Colonic mucosa (tissue), 4 donors: ENCODE measurements at places on chromosomes 5 and 9.

- no peak for DNase-seq
Observed at GRCh38 chr5:142356349-142356715, 31.5 kb upstream of the SPRY4 start.

- DNase-seq, result no peak
Observed at GRCh38 chr5:8396246-8396645, 527.3 kb downstream of the MTRR start.

- no peak for DNase-seq
Observed at GRCh38 chr9:130174920-130175321, 2.7 kb downstream of the NCS1 start.

DNA sequence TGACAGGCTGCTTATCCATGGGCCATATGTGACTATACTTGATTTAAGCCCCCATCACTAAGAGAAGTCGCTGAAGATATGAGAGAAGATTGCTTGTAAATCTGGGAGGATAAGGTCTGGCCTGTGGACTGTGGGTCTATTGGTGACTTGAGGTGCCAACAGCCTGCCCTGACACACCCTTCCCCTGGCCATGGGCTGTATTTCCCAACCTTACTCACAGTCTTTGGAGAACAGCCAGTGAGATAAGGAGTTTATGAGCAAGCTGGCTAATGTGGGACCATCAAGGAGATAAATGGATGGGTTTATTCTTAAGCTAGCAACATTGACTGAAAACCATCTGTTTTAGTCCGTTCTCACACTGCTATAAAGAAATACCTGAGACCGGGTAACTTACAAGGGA is 231.3 kb downstream of the ZSWIM6 start:
- peak; percentile 47 for DNase-seq

GRCh38 chr5:67588389-67588788 is 391.8 kb upstream of the CD180 start:
- no peak for DNase-seq

- DNase-seq, result no peak
Observed at GRCh38 chr9:76595645-76596044, 136.7 kb downstream of the GCNT1 start.

- no peak for DNase-seq
Observed at GRCh38 chr5:123367739-123368138, 55.5 kb downstream of the CEP120 start.

- DNase-seq, result no peak
Observed at GRCh38 chr9:5651246-5651645, 22.3 kb downstream of the RIC1 start.

GRCh38 chr9:114375386-114376175 is 12.2 kb downstream of the AKNA start:
- no peak for DNase-seq

GRCh38 chr9:137045294-137046087 is 486 bp downstream of the NPDC1 start:
- peak; percentile 47 for DNase-seq

- DNase-seq, result no peak
Observed at GRCh38 chr5:146659961-146660360, 144.0 kb upstream of the GPR151 start.

DNA sequence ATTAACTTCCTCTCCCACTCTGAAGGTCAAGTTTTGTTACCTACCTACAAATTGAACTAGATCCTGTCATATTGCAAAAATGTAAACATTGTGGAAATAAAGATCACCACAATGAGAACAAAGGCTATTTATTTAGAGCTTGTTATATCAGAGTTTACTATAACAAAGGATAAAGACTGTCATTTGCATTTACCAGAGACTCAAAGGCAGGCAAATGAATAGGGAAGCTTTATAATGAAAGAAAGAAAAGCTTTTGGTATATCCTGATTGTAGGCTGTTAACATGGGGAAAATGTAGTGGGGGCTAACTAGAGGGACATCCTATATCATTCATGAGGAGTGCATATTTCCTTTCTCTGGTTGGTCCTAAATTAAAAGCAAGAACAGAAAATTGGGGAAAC is 403.5 kb upstream of the TYRP1 start:
- no peak for DNase-seq

- no peak for DNase-seq
Observed at GRCh38 chr5:96353220-96353619, 79.8 kb downstream of the PCSK1 start.

- DNase-seq, result no peak
Observed at GRCh38 chr5:92581249-92581648, 999.8 kb downstream of the NR2F1-AS1 start.

GRCh38 chr5:93599001-93599379 is 16.0 kb downstream of the NR2F1 start:
- DNase-seq, result no peak

- no peak for DNase-seq
Observed at GRCh38 chr5:82494942-82495341, 216.8 kb upstream of the RPS23 start.

DNA sequence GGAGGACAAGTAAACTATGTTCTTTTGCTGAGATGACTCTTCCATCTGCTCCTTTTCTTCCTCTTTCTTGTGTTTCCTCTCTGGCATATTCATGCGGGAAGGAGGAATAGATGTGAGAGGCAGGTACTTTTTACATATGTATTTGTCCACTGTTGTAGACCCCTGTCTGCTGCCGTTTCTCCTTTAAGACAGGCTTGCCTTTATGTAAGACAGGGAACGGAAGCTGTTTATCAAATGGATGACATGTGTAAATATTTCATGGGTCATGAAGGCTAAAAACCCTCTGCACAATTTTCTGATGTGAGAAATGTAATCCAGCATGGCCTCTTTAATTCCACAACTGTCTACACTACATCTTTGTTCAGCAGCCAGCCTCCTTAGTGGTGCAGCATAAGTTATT is 1525.5 kb upstream of the NUDT12 start:
- no peak for DNase-seq

DNA sequence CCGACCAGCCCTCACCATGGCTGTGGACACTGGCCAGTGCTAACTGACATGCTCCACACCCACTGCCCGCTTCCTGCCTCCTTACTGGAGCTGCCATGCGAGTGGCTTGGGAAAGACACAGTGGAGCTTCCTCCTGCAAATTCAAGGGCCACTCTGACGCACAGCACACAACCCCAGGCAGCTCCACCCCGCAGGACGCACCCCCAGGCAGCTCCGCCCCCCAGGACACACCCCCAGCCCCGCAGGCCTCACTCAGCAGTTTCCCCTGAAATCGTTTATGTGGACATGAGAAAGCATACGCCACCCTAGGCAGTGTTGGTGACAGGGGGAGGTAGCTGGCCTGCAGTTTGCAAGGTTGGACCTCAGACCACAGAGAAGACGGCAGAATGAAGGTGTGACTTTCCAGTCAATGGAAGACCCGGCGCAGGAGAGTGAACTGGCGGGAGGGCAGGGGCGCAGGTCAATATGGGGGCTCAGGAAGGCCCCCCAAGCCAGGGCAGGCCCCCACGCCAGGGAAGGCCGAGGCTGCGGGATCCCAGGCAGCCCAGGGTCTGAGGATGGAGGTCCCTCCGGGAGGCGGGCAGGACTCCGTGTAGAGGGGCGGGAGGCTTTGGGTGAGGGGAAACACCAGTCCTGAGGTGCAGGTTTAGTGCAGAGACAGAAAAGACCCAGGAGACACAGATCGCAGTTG is 21.6 kb downstream of the LPCAT1 start:
- peak; percentile 35 for DNase-seq

DNA sequence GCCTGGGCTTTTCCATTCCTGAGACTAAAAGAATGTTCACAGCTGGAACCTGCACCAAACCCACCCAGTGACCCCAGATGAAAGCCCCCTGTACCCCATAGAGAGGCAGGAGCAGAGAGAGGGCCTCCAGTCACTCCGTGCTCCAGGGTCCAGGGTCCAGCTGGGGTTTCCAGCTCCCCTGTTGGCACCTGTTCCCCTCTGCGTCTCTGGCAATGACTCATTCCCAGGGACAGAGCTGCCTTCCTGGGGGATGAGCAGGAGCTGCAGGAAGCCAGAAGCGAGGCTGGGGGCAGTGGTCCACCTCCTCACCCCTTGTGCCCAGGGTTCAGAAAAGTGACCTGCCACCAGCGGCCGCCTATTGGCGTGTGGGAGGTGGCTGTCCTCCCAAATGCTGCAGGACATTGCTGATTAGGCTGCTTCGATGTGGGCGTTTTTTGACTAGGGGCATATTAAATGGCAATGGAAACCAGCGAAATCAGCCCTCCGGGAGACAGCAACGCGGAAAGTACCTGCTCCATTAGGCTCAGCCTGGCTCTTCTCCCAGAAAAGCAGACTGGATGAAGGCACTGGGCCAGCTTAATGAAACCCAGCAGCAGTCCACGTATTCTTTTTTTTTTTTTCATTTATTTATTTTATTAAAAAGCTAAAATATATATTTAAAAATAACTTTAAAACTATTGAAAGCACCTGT is 97.4 kb downstream of the DAP start:
- DNase-seq, result no peak

GRCh38 chr5:155906046-155906445 is 420.9 kb upstream of the SGCD start:
- no peak for DNase-seq

DNA sequence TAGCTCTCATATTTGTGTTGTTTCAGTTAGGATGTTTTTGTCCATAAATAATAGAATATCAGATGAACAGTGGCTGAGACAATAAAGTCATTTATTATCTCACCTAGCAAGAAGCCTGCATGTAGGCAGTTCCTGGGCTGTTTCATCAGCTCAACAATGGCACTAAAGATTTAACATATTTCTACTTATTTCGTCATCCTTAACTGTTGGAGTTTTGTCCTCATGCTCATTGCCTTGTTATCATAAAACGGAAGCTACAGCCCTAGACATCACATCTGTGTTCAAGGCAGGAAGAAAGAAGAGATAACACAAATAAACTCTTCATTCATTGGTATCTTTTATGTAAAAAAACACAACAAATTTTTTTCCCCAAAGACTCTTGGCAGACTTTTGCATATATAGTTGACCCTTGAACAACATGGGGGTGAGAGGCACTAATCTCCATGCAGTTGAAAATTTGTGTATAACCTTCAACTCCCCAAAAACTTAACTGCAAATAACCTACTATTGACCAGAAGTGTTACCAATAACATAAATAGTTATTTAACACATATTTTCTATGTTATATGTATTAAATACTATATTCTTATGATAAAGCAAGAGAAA is 277.2 kb upstream of the ADRA1B start:
- no peak for DNase-seq

- no peak for DNase-seq
Observed at GRCh38 chr9:128565578-128565977, 13.2 kb downstream of the SPTAN1 start.

- DNase-seq, result peak; percentile 71
Observed at GRCh38 chr9:137241490-137242268, 592 bp downstream of the TUBB4B start.

DNA sequence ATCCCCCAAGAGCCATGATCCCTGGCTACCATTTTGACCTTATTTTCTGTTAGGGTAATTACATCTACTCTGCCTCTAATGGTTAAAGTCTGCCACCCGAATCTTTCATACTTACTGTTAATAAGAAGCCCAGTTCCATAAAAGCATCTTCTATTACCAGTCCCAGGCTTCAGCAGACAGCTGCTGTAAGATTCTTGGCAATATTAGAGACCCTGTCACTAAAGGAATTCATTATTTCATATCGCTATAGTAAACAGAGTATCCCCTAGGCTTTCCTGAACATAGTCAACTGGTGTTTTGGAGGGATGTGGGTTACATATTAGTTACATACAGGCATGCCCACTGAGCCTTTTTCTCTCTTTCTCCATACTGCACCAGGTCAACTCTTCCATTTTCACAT is 608.7 kb upstream of the SEMA6A start:
- no peak for DNase-seq

DNA sequence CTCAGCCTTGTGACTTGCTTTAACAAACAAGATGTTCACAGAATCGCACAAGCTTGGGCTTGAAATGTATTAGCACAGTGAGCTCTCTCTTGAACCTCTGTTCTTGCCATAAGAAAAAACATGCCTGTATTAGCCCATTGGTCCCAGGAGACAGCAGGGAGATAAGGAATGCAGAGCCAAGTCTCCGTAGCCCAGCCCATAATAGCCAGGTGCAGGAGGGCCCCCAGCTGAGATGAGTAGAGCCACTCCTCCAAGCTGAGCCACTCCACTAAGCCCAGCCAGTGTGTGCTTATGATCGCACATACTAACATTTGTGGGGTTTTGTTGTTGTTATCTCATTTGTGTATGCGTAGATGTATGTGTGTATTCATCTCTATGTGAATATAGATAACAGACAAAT is 21.6 kb upstream of the SVEP1 start:
- DNase-seq, result no peak

DNA sequence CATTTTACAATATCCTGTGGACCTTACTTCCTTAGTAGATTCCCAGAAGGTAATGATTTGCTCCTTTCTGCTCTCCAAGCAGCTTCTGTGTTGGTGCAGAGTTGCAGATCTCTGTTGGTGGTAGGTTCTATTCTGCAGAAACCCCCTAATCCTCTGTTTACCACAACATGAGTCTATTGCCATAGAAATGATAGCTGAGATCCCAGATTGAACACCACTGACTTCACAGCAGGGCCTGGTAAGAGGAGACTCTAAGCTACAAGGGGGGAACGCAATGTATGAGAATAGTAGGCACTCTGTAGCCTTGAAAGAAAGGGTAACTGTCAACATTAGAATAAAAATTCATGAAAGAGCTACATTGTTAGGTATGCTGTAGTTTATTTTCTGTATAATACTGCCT is 59.5 kb downstream of the MUSK start:
- no peak for DNase-seq

- DNase-seq, result no peak
Observed at GRCh38 chr5:138603249-138603920, 28.2 kb upstream of the HSPA9 start.

GRCh38 chr9:4101667-4102066 is 198.2 kb downstream of the GLIS3 start:
- no peak for DNase-seq

GRCh38 chr5:9428272-9428671 is 117.6 kb downstream of the SEMA5A start:
- DNase-seq, result no peak

- no peak for DNase-seq
Observed at GRCh38 chr5:143957455-143957854, 145.5 kb downstream of the HMHB1 start.

DNA sequence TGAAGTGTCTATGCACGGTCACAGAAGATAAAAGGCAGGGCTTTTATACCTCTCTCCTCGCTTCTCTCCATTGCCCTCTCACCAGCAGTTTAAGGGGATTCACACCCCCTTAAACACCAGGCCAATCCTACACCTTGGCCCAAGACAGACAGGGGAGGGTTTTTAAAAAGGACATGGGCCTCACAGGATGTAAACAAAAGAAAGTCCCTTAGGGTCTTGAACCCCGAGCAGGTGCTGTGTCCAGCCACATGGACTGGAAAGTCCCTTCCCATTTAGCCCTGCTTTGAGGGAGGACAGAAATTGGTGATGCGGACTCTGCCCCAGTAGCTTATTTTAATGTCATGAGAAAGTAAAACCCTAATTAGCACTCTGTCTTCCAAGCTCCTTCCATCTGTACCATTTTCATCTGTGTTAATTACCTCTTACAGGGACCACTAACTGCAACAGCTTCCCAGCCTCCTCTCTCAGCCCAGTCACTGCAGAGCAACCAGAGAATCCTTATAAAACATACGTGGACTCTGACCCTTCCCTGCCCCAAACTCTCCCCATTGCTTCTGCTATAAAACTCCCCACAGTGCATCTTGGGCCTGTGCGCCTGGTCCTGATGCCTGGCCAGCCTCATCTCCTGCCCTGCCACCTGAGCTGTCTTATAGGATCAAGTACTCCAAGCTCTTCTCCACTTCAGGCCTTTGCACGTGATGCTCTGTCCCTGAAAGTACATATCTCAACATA is 16.7 kb downstream of the WHRN start:
- DNase-seq, result peak; percentile 24
